ENCODE measurements at places on chromosomes 5 and 9. TPM values are rescaled to one million over a fixed set of nuclear protein-coding genes. Genes with fewer than 3 reads are reported as not detected.

DNA sequence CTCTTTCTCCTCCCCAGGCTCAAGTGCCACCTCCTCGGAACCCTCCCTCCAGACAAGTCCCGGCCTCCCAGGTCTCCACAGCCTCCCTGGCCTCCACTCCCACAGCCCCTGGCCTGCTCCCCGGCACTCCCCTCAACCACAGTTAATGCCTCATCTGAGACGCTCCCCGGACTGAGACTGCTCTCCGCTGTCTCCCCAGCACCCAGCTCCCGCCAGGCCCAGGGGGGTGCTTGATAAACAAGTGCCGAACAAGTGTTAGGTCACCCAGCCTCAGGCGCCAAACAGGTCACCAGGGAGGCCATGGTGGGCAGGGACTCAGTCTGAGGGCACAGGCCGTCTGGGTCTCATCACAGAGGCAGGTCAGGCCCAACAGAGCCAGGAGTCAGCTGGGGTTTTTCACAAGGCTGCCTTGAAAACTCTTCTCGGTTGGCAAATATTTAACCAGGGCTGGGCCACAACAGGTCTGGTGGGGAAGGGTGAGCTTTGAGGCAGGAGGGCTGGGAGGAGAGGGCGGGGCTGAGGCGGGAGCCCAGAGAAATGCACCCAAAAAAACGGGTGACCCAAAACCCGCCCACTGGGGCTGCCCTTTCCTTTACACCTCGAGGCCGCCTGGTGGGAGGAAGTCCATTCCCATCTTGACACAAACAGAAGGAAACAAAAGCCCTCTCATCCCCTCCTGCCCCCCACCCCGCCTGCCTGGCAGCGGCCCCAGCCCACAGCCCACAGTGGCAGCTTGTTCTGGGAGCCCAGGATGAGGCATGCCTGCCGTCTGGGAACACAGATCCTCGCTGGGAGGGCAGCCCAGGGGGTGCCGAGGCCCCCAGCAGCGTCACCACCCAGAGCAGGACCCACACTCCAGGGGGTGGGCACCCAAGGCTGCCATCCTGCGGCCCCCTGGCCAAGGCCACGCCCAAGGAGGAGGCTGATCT is 66.6 kb upstream of the STXBP1 start:
- no peak overlapping the region for H3K4me3 ChIP-seq
- H3K36me3 ChIP-seq: peaks cover 17% of the 10 kb centered on the region
- H3K27ac ChIP-seq: peak overlapping the region; percentile 89
- H3K27me3 ChIP-seq: no peaks in the 10 kb centered on the region
- peak; percentile 50 for DNase-seq

The PITX1 gene
- not detected for total RNA-seq

The RGS3 gene
- 33.5 TPM for total RNA-seq

The TMEM161B gene
- 38.4 TPM for total RNA-seq

- no peaks in the 10 kb centered on the region for H3K36me3 ChIP-seq
- H3K27me3 ChIP-seq: no peaks in the 10 kb centered on the region
Observed at GRCh38 chr9:85053206-85053786, 383.8 kb downstream of the NTRK2 start.

DNA sequence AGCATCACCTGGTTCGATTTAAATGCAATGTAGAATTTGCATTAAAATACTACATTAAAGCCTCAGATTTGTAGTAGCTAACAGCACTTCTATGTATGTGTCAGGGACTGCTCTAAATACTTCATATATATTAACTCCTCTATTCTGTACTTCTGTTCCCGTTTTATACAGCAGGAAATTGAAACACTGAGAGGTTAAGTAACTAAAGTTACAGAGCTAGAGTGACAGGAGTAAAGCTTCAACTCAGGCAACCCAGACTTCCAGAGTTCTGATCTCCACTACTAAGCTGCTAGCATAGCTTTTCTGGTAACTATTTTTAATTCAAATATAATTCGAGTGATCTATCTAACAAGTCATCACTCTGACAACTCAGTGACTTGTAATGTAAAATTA is 619 bp upstream of the APC start:
- peaks cover 19% of the 10 kb centered on the region for H3K4me1 ChIP-seq
- no peaks in the 10 kb centered on the region for H3K27me3 ChIP-seq
- H3K27ac ChIP-seq: peak overlapping the region; percentile 96

GRCh38 chr9:23005156-23005555 is 558.5 kb downstream of the DMRTA1 start:
- H3K4me1 ChIP-seq: no peaks in the 10 kb centered on the region
- H3K36me3 ChIP-seq: no peaks in the 10 kb centered on the region
- no peaks in the 10 kb centered on the region for H3K27me3 ChIP-seq
- H3K4me3 ChIP-seq: no peak overlapping the region
